Mesendoderm (in vitro differentiated cells): ENCODE measurements at places on chromosomes 11 and 22.

GRCh38 chr11:58788355-58789023 is 56.0 kb downstream of the GLYATL2 start:
- DNase-seq, result peak; percentile 64

GRCh38 chr11:118641397-118642019 is 34.1 kb downstream of the PHLDB1 start:
- DNase-seq, result no peak

- no peak for DNase-seq
These were observed 26.4 kb downstream of the OR52K1 start for GRCh38 chr11:4508886-4509285.

DNA sequence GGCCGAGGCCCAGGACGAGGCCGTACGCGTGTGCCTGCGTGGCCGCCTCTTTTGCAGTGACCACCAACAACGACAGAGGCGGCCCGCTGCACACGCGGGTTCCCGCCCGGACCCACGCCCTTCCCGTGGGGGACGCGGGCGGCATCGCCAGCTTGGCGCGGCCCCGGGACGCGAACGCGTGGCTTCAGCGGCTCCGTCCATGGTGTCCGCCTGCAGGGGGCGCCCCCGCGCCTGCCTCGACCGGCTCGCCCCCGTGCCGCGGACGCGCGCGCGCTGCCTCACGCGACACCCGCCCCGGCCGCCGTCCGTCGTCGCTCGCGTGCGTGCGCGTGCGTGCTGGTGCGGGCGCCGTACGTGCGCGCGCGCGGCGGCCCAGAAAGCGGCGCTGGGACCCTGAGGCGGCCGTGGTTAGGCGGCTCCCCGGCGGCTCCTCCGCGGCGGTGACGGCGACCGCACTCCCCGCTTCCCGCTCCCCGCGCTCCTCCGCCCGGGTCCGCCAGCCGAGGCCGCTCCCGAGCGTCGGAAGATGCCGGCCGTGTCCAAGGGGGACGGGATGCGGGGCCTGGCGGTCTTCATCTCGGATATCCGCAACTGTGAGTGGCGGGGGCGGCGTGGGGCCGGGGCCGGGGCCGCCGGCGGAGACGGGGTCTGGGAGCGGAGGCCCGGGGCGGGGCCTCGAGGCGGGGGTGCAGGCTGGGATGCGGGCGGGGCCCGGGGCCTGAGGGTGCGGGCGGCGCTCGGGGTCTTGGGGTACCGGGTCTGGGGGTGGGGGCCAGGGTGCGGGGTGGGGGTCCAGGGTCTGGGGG is at the start of gene AP2A2:
Gene AP2A2, plus strand, starts transcription at position 375 of the 806 bp plus-strand sequence. Its CDS starts 152 bp downstream, at position 527.
- peak; percentile 95 for DNase-seq

DNA sequence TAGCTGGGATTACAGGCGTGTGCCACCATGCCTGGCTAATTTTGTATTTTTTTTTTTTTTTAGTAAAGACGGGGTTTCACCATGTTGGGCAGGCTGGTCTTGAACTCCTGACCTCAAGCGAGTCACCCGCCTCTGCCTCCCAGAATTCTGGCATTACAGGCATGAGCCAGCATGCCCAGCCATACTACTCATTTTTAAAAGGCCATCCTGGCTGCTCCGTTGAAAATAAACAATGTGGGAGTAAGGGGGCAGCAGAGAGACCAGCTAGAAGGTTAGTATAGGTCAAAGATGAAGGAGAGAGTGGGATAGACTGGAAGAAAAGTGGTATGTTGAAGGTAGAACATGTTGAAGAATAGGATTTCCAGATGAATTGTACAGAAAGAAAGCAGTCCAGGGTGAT is 17.6 kb upstream of the LIN7C start:
- peak; percentile 83 for DNase-seq

- DNase-seq, result peak; percentile 90
These were observed 303.3 kb upstream of the ZC3H12C start for GRCh38 chr11:109789901-109790300.

- DNase-seq, result no peak
These were observed 41.8 kb downstream of the GNB1L start for GRCh38 chr22:19812910-19813309.

GRCh38 chr11:99277281-99277680 is 256.5 kb downstream of the CNTN5 start:
- DNase-seq, result no peak

GRCh38 chr22:38104084-38104483 is 6.4 kb downstream of the BAIAP2L2 start:
- peak; percentile 76 for DNase-seq

DNA sequence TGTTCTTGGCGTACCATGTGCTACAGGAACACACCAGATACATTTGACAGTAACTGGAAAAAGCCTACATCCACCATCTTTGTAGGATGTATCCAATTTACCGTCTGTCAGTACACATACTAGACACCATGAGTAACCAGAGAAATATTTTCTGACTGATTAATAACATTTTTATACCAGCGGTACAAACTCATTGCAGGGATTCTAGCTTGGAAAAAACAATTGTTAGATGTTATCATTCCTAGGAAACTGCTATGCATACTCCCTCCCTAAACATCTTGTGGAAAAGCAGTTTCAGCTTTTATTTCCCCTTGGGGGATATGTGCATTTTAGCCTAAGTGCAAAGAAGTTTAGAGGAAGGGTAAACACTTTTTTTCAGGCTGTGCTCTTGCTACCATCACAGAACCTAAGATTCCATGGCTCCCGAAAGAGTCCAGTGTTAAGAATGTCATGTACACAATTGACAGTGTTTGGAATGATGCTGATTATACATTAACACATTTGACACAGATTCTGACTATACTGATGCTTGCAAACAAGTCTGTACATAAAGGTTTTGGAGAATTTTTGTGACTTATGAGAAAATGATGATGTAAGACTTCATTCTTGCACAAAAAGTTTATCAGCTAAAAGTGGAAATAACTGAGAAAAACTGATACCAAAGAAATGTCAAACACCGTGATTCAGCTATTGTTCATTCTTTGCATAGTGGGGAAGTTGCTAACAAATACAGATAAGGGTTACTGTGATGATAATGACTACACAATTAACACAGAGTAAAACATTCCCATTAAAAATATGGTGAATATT is 23.7 kb downstream of the NCF4 start:
- no peak for DNase-seq

GRCh38 chr11:112412383-112412782 is 151.7 kb upstream of the PLET1 start:
- DNase-seq, result no peak

GRCh38 chr11:40228662-40229061 is 1230.8 kb downstream of the LRRC4C start:
- DNase-seq, result no peak

- DNase-seq, result no peak
These were observed 577 bp downstream of the MRPL17 start for GRCh38 chr11:6682591-6682935.

DNA sequence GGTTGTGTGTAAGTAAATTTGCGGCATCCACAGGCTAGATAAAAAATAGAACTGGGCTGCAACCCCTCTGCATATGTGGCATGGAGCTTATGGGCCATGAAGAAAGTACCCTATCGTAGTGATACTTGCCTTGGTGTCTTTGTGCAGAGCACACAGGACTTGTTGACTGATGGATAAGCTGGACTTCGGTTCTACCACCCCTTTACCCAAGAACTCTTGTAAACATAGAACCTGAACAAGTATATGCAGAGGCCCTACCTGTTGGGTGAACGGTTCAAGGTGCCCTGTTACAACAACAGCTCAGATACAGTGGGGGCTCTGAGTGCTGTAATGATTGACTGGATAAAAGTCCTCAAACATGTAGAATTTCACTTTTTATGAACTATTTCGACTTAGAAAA is 3.0 kb upstream of the LGR4 start:
- DNase-seq, result no peak

DNA sequence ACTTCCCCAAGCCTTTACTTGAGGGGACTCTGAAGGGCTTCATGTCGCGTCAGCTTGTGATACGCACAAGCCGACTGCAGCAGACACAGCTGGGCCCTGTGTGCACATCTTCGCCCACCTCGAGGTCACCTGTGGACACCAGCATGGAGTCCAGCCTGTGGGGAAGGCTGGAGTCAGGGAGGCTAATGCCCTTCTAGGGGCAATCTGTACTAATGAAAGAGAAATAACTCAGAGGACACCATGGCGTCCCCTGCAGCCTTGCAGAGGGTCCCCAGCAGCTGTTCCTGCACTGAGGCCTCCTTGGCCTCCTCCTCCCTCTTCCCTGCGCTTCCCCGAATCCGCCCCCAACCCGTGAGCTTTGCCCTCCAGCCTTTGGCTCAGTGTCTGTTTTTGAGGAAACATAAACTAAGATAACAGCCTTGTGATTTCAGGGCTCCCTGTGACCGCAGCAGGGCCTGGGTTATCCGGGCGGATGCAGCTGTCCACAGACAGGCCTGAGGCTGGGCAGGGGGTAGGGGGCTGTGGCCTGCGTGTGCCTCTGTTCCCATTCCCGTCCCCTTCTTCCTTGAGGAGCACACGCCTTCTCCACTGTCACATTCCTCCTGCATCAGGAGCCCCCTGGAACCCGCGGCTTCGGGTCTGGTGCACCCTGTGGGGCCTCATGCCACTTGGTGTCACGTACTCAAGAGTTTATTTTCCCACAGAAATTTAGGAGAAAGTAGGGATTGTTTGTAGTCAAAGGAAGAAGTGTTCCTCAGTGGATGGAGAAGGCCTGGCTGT is 25.0 kb downstream of the KRTAP5-5 start:
- no peak for DNase-seq

DNA sequence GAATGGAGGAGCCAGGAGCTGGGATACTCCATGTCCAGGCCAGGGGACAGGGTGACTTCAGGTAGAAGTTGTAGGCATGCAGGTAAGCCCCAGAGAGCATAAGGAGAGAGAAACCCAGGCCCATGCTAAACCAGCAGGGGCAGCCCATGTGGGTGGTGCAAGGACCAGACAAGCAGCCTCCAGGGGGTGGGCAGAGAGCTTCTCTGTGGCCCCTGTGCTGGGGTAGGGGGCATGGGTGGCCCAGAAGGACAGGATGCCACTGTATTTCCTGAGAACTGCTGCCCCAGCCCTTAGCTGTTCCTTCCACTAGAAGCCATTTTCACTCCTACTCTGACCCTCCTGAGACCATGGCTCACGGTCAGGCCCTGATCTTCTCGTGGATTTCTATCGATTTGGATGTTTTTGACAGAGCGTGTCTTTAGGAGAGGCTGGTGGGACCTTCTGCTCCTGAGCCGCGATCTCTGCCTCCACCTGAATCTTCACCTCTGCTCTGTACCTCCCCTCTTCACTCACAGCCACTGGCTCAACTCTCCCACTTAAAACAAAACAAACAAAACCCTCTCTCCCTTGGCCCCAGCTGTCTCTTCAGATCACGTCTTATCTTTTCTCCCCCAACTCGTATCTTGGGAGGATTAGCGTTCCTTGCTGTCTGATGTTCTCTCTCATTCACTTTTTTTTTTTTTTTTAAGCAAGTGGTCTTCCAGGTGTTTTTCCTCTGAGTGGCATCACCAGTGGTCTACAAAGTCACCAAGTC is 112.2 kb downstream of the NECTIN1 start:
- DNase-seq, result peak; percentile 70

- DNase-seq, result no peak
These were observed 9.6 kb downstream of the GRIK4 start for GRCh38 chr11:120521176-120521575.

DNA sequence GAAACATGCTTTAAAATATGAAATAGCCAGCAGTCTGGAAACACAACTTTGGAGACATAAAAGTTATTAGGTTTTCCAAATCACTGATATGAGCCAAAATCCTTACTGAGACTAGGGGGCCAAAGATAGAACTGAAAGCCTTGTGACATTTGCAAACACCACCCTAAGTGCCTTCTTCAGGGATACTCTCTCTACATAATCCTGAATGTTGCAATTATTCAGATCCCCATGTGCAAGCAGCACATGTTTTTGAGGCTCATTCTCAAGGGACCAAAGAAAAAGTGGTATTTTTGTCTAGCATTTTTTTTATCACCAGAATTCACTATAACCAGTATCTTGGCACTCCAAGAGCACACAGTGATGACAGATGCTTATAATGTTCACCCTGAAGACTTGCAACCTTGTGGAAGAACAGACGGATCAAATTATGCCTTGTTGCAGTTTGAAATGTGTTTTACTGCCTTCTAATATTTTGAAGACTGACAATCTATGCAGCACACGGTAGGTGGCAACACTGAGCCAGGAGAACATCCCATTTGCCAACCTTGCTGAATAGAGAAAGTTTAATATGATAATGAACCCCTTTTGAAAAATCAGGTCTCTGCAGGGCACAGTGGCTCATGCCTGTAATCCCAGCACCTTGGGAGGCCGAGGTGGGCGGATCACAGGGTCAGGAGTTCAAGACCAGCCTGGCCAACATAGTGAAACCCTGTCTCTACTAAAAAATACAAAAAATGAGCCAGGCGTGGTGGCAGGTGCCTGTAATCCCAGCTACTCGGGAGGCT is 78.5 kb downstream of the PLEKHA7 start:
- DNase-seq, result peak; percentile 71

GRCh38 chr11:76166314-76166713 is 40.0 kb downstream of the WNT11 start:
- no peak for DNase-seq

- peak; percentile 64 for DNase-seq
These were observed 1.0 kb upstream of the ZNF143 start for GRCh38 chr11:9459667-9460321.

GRCh38 chr11:65973439-65974110 is 12.0 kb downstream of the SART1 start:
- no peak for DNase-seq

DNA sequence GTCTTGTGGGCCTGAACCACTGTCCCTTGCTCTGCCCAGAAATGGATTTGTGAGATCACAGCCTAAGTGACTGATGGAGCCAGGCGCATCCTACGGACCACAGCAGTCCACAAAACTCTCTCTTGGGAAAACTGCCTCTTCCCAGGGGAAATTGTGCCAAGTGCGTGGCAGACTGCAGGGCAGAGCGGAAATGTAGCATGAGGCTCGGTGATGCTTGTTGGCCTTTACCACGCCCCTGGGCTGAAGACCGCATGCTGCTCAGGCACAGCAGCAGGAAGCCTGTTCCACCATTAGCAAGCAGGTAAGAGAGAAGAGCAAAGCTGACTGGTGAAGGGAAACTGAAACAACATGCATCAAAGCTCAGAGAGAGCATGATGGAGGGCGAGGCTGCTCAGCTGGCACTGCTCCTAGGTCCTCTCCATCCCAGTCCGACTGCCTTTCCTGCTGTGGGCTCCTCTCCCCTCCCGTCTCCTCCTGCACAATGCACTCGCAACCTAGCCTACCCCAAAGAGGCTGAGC is 26.5 kb upstream of the SCARF2 start:
- DNase-seq, result no peak

- DNase-seq, result no peak
These were observed 727.4 kb downstream of the ETS1 start for GRCh38 chr11:127859941-127860354.

DNA sequence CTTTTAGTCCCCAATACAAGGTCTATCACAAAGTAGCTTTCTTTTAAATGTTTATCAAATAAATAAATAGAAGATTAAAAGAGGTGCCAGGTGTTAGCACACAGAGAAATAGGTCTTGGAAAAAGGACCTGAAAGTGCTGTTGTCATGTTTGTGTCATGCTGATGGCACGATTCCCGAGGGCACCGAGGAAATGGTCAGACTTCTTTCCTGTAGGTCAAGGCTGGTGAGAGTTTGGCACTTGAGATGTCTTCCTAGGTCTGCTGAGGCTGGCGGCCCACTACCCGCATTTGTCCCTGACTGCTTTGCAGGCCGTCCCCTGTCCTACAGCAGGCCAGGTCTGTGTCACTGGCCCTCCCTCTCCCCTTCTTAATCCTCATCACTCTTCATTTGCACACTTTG is 112.1 kb downstream of the ATXN10 start:
- no peak for DNase-seq

- no peak for DNase-seq
These were observed 70.8 kb downstream of the RNF169 start for GRCh38 chr11:74819400-74819799.

- DNase-seq, result peak; percentile 98
These were observed 25.1 kb downstream of the OR10A6 start for GRCh38 chr11:7905961-7906429.

GRCh38 chr22:43308836-43309235 is 34.3 kb downstream of the SCUBE1 start:
- DNase-seq, result no peak
